ENCODE measurements at places on chromosomes 5 and 9.

- DNase-seq: no peak
Observed at GRCh38 chr9:92035687-92036410, 79.4 kb downstream of the SPTLC1 start.

- no peak for DNase-seq
Observed at GRCh38 chr9:134804871-134805270, 75.7 kb upstream of the FCN2 start.

DNA sequence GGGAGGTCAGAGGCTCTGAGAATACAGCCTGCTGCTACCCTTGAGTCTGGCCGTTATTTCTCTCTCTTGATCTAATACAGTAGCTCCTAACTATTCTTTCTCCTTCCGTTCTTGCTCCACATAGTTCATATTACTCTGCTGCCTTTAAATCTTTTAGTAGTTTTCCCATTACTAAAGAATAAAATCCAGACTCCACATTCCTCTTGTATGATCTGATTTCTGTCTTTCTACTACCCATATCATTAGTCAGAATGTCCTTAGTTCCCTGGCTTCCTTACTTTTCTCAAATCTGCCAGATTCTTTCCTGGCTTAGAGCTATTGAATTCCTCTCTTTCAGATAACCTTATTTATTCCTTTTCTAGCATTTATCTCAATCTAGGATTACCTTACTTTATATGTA is 40.0 kb downstream of the MARCHF6 start:
- DNase-seq: no peak

DNA sequence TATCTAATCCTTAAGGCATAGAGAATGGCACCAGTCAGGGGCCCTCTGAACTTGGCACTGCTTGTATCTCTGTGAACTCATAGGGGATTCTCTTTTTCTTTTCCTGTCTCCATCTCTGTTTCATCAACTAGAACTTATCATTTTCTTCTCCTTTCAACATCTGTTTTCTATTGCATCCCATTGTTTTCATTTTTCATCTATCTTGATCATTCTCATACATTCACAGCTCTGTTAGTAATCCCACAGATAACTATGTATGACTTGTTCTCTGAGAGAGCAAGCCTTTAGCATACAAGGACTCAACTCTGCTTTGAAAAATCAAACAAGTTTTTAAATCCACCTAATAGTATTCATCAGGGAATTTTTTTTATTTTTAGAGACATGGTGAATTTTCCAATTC is 264.3 kb downstream of the ARRDC3 start:
- no peak for DNase-seq

DNA sequence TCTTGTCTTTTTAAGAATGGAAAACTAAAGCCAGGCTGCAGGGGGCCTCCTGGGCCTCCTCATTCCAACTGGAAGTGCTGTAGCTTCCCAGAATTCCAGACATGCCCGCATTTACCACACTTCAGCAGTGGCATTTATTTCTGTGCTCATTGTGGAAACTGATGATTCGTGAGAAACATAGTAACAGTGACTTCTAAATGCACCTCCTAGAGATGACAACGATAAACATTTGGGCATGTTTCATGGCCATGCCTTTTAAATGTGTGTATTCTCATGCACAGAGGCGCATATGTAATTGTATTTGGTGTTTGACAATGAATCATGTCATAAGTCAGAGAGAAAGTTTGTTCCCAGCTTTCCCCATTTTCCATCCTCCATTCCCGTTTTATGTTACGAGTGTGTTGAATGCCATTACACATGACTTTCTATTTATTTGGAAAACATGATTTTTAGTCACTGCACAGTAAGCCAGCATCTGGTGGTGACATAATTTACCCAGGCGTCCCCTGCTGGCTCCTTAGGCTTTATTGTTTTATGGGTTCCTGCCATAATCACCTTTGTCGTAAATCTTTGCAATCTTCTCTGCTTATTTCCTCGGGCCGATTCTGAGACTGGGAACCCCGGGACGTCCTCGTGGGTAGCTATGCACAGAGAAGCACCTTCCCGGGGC is 68.8 kb upstream of the FCN2 start:
- no peak for DNase-seq

DNA sequence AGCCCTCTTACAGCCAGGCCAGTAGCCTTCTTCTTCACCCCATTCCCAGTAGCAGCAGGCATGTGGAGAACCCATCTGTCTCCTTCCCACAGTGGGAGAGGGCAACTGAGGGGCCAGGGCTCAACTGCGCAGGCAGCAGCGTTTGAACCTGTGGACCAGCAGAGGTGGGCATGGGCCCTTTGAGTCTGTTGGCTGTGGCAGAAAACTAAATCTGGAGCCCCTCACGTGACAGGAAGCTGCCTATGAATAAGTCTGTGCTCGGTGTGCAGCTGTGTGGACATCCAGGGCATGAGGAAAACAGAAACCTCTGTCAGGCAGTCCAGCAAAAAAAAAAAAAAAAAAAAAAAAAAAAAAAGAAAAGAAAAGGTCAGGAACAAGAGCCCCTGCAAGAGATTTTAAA is 189.2 kb upstream of the NR3C1 start:
- no peak for DNase-seq

DNA sequence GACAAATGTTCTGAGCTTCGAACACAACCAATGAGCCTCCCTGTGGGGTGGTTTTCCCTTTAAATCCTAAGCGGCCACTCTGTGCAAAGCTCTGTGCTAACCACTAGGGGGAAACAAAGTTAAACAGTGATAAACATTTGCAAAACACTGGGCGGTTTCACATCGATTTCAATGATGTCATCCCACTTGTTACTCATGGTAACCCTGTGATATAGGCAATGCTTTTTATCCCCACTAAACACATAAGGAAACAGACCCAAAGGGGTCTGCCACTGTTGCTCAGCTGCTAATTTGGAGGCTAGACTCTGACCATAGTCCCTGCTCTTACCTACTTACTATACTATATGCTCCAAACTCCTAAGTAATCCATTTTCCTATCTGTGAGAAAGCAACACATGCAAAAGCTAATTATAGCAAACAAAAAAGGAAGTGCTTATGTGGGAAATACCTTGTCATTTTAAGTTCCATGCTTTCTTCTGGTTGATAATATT is 57.3 kb downstream of the PTPN3 start:
- peak; percentile 21 for DNase-seq

DNA sequence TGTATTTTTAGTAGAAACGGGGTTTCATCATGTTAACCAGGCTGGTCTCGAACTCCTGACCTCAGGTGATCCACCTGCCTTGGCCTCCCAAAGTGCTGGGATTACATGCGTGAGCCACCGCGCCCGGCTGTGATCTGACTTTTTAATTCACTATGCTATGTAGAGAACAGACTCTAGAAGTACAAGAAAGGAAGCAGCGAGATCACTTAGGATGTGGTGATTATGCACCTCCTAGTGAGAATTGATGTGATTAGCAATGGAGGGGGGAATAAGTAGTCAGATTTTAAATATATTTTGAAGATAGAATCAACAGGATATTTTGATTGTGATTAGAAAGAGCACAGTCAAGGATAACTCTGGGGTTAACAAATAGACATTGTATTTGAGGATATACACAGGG is 36.3 kb downstream of the GAPVD1 start:
- no peak for DNase-seq

Data from stimulated activated CD4-positive, alpha-beta T cell treated with anti-CD3 and anti-CD28 coated beads, Interleukin-12 subunit alpha, Interleukin-12 subunit beta, amount 100 ng/mL, for 4 hours (primary cell).